Cortex of kidney (tissue), 1 donor: ENCODE measurements at places on chromosomes 11 and 22.

DNA sequence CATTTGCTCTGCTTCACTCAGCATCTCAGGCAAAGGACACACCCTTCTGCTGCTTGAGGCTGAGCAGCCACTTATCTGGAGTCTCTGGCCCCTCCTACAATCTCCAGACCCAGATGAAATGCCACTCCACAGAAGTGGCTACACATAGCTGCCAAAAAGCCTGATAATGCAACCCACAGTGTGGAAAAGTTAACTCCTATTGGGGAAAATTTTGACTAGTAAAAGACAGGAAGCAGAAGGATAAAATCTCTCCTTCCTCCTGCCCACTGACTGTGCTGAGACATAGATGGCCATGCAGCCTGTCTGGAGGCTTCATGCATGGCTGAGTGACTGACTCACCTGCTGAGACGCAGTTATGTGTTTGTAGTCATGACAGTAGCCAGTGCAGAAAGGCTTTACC, 92.3 kb upstream of the TEAD1 start:
- no peak for DNase-seq

- no peak for DNase-seq
Observed at GRCh38 chr11:89516496-89516895, 25.3 kb upstream of the NOX4 start.

GRCh38 chr11:13127161-13127560, 118.0 kb downstream of the RASSF10 start:
- no peak for DNase-seq

DNA sequence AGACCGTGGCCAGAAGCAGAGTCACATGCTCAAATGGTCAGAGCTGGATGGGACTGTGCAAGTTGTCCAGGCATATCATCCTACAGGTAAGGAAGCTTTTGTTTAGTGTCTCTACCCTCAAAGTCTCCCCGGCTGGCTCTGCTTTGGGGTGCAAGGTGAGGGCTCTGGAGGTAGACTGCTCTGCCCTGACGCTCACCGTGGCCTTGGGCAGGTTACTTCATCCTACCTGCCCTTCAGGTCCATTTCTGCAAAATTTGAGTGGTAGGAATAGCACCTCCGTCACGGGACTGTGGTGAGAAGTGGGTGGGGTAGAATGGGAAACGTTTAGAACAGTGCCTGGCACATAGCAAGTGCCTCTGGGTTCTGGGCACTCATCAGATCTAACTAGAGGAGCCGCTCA, 42.2 kb downstream of the NAT10 start:
- no peak for DNase-seq

DNA sequence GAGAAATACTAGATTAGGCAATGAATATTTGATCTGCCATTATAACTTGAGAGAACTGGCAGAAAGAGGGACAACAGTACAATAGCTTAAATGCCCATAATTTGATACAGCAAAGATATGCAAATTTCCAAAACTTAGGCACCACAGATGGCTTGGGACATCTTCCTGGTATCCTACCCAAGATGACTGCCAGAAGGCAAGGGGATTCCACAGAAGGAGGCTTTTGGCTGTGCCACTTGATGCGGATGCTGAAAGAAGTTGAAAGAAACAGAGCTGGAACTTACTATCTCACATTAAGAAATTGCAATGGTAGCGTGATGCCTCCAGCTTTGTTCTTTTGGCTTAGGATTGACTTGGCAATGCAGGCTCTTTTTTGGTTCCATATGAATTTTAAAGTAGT, 216.7 kb downstream of the TTC28 start:
- no peak for DNase-seq

GRCh38 chr22:44491269-44492035, 6.6 kb downstream of the RTL6 start:
- no peak for DNase-seq

DNA sequence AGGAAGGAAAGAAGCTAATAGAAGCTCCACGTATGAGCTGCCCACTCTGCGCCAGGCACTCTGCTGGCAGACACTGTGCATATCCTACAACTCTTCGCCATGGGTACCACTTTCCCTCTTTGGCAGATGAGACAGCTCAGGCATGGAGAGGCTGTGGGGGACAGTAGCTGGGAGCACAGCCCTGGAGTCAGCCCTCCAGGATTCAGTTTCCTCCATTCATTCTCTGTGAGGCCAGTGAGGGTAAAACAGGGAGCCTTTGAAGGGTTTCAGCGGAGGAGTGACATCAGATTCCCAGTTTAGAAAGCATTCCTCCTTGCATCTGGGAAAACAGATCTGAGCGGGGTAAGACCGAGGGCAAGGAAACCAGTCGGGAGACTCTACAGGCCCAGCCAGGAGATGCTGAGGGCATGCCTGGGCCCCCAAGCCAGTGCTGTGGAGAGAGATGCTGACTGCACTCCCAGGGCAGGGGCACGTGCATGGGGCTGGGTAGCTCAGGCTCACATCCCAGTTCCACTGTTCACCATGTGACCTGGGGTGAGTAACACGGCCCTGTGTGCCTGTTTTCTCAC, 58.3 kb upstream of the EMID1 start:
- no peak for DNase-seq

DNA sequence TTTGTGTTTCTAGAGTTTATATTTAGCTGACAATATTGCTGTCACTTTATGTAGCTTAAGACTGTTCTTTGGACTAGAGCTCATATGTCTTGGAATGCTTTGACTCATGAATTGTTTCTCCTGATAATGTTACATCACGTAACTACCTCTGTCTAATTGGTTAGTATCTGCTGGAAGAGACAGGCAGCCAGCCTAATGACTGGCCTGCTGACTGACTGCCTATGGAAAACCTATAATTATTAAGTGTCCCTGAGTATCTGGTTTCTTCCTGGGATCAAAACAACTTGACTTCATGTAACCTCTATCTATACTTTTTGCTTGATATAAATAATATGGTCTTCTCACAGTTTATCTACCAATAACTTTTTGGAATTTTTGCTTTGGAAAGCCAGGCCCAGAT, 9.4 kb downstream of the SOX6 start:
- DNase-seq, result no peak

- no peak for DNase-seq
Observed at GRCh38 chr22:45036154-45036553, 26.3 kb upstream of the PHF21B start.

DNA sequence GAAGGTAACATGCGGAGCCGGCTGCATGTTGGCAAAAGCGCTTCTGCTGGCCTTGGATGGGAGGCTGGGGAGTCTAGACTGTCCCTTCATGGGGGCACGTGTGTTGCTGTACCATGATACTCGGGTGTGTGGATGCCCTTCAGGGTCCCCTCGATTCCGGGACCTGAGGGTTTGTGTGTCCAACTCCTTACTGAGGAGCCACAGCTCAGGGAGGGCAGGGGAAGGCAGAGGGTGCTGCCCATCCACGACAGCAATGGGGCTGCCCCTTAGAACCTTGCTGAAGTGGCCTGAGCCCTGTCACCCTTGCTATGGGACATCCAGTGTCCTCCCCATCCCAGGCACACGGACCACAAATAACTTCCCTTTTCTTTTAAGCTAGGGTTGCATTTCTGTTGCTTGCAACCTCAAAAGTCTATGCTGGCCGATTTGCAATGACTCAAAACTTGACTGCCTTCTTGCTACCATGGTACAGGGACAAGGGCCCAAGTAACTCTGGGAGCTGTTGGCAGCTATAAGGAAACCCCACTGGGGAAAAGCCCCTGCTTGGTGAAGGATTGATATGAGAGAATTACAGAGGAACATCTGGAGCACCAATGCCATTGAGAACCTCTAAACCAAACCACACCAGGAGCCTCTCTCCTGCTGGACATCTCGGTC, 43.8 kb downstream of the RTL6 start:
- DNase-seq, result no peak

DNA sequence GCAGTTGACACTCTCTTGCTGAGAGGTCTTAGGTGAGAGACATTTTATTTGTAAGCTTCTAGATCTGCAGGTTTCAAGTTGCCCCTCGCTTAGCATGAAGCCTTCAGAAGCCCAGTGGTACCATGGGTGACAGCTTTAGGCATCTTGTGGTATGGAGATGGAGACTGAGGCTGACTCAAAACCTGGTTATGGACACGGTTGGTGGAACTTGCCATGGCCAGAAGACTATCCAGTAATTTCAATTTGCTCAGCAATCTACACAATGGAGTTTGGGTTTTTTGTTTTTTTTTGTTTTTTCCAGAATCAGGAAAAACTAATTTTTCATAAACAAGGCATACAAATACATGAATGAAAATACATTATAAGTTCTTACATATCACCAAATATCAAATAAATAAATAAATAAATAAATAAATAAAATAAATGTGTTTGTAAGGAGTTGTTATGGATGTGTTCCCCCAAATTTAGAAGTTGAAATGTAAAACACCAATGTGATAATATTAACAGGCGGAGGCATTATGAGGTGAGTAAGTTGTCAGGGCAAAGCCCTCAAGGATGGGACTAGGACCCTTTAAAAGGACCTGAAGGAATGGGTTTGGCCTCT, 22.6 kb downstream of the ETS1 start:
- no peak for DNase-seq

DNA sequence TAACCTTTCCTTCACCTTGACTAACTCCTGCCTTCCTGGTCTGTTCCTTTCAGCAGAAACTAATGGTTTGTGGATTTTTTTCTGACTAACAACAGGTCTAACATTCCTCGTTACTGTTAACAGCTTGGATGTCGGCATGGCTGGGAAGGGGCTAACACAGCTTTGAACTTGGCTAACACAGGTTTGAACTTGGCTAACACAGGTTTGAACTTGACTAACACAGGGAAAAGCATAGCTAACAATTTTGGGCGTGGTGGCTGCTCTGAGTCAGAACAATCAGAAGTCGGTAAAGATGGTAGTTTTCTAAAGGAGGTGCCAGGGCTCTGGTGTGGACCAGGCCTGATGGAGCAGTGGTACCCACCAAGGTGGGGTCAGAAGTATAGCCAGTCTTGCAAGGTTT, 16.1 kb downstream of the MIAT start:
- no peak for DNase-seq

GRCh38 chr11:45673441-45673840, 8.0 kb upstream of the CHST1 start:
- no peak for DNase-seq

DNA sequence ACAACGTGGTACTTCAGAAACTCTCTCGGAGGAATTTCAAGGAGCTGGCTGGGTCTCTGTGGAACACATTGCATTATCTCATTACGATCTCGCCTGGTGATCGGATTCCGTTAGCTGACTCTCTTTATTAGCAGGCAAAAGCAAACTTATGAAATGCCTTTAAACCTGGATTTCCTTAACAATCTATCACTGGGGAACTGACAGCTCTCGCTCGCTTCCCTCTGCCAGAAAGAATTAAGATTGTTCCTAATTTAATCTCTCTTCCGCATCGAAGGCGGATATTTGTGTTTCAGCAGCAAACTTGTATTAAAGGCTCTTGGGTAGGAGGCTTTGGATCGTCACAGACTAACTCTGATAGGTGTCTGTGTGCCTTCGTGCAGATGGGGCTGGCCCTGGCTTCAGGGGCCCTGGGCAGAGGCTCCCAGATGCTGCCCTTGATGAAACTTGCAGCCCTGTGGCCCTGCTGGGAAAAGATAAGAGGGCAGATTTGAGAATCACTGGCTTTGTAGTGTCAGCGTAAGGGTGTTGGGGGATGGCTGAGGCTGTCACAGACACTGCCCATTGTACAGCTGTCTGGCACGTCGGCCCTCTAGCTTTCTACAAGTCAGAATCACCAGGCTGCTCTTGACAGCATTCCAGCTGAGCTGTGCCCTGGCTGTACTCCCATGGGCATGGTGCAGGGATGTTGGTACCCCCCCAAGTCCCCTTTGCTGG, 162.2 kb upstream of the NECTIN1 start:
- no peak for DNase-seq
